ENCODE measurements at places on chromosomes 2 and 18. TPM values are rescaled to one million over a fixed set of nuclear protein-coding genes. Genes with fewer than 3 reads are reported as not detected.

Gene FBXO36
- total RNA-seq: 3.0 TPM

DNA sequence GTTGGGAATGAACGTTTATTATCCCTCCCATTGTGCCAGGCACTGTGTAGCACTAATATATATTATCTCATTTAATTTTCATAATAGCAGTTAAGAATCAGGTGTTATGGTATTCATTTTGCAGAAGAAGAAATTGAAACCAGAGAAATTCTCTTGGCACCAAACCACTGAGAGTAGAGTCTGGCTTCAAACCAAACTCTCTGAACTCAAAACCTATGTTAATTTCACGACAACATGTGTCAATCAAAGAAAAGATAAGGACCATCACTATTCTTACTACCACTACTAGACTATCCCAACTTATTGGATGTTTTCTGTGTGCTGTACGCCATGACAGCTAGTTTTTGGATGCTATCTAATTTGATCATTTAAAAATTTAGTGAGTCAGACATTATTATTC, 24.1 kb upstream of the ZEB2 start:
- no peak for DNase-seq

Gene OR6B2
- not detected for total RNA-seq

DNA sequence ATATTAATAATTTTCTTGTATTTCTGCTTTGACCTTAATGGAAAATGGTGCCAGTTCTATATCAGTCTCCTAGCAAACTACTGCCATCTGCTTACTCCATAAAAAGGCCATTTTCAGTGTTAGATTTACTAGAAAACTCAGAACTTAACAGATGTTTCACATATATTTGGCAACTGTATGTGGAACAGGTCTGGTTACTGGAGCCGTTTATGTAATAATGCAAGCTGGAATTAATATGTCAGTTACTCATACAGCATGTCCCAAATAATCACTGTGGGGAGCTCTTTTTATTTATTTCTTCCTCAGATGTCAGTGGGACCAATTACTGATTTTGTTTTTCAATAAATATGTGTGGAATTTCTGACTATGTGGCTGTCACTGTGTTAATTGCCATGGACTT, 1247.6 kb downstream of the CNTNAP5 start:
- no peak for DNase-seq

Gene SLC5A7
- not detected for total RNA-seq

Gene CKAP2L
- not detected for total RNA-seq

GRCh38 chr18:6882401-6882800, 152.9 kb downstream of the ARHGAP28 start:
- DNase-seq: no peak

GRCh38 chr18:5787936-5788335, 107.4 kb downstream of the TMEM200C start:
- no peak for DNase-seq

Gene PPM1G
- total RNA-seq: 56.7 TPM

Gene CDH2
- 0.71 TPM for total RNA-seq

GRCh38 chr2:159904959-159905305, 106.9 kb upstream of the CD302 start:
- DNase-seq: no peak

DNA sequence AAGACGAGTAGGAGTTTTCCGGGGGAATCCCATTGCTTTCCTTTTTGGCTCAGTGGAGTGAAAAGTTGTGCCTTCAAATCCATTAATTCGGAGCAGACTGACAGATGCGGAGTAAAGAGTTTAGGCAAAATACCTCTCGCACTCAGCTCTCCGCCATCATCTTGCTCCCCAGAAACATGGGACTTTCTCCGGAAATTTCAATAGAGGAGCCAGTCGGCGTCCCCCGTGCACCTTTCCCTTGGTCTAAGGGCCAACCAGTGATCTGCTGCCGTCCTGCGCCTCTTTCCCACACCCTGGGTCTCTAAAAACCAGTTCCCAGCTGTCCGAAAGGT, 318 bp downstream of the TYW5 start:
- no peak for DNase-seq

GRCh38 chr2:202689898-202690297, 55.1 kb downstream of the FAM117B start:
- no peak for DNase-seq

DNA sequence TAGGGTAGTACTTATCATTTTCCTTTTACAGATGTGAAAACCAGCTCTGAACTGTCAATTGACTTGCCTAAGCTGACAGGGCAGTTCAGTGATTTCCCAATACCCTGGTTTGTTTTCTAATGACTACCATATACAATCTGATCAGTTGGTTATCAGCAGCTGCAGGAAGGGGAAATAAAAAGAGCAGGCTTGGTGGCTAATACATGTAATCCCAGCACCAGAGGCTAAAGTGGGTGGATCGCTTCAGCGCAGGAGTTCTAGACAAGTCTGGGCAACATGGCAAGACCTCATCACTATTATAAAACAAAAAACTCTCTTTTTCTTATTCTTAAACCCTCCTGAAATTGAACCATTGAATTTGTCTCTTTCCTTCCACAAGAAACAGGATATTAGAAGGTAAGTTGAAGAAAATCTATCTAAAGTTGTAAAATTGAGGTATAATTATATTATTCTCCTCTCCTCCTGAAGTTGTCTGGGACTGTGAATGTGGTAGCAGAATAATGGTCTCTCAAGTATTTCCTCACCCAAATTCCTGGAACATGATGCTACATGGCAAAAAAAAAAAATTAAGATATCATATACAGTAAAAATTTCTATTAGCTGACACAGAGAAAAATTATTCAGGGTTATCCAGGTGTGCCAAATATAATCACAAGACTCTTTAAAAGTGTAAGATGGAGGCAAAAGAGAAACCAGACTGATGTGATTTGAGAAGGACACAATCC, 1441.6 kb downstream of the SUCLG1 start:
- no peak for DNase-seq

Gene TXNDC2
- total RNA-seq: 0.22 TPM

GRCh38 chr2:154386186-154386585, 312.3 kb upstream of the KCNJ3 start:
- no peak for DNase-seq

Gene HOXD9
- 6.1 TPM for total RNA-seq

Gene DNAJC5G
- not detected for total RNA-seq

- no peak for DNase-seq
Measured at GRCh38 chr2:46029332-46029811, 267.8 kb upstream of the EPAS1 start.

Gene DSG4
- total RNA-seq: not detected

Gene DUSP19
- total RNA-seq: 0.67 TPM

DNA sequence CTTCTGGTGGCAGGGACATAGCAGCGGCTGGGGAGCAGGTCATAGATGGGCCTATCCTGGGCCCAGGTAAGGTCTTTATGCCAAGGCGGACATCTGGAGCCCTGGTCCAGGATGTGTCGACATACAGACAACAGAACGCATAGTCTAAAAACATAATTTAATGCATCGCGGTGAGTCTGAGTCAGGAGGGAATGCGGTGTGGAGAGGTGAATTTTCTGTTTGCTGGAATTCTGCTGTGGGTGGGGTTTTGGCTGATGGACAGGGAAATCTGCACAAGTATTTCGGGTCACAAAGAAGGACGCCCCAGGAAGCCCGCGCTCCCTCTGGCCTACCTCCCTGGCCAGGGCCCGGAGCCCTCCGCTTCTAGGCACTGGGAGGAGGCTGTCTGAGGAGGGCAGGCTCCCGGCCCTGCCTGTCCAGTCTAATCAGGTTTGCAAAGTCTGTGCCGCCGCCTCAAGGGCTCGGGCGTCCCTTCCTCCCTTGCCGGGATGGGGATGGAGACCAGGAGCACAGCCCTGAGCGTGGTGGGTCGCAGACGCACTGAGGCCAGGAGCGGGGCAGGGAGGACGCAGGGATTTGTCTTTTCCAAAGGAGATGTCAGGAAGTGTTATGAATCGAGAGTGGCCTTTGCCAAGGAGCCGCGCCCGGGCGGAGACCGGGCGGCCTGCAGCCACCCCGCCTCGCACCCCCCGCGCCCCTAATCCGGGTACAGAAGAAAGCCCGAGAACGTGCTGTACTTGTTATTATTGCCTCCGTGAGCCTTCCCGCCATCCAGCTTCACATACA, 2.3 kb downstream of the C1QL2 start:
- no peak for DNase-seq

- DNase-seq: no peak
Measured at GRCh38 chr2:174004905-174005605, 39.9 kb upstream of the SP3 start.

- DNase-seq: peak; percentile 86
Measured at GRCh38 chr2:128784626-128785306, 466.1 kb upstream of the HS6ST1 start.

- DNase-seq: no peak
Measured at GRCh38 chr2:207933396-207934065, 91.8 kb downstream of the PLEKHM3 start.

- no peak for DNase-seq
Measured at GRCh38 chr2:105919826-105920225, 175.1 kb downstream of the NCK2 start.

DNA sequence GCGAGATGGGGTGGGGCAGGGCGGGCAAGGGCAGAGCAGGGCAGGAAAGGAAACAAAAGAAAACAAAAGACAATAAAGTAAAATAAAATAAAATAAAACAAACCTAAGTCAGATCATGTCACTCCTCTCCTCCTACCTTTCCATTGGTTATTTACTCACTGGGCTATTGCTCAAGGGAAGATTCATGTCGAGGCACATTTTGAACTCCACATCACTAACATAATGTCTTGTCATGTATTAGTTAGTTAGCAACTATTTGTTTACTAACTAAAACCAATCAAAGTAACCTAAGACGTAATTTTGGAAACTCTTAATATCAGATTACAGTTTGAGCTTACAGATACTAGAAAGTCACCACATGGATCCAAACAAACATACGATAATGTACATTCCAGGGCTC, 2.2 kb downstream of the C1D start:
- no peak for DNase-seq

DNA sequence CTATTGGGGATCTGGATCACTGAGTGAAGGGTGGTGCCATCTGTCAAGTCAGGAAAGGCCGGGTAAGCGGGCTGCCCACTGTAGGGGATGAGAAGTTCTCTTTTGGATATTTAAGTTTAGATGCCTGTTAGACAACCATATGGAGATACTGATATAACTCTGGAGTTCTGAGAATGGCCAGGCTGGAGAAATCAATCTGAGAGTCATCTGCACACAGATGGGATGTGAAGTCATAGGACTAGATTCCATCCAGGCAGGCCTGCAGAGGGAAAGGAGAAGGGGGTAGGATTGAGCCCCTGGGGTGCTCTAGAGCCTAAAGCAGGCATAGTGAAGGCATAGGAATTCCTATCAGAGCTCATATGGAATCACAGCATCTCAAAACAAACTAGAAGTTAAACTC, 30.1 kb downstream of the SPRED2 start:
- no peak for DNase-seq

Gene FTCDNL1
- 4.4 TPM for total RNA-seq

DNA sequence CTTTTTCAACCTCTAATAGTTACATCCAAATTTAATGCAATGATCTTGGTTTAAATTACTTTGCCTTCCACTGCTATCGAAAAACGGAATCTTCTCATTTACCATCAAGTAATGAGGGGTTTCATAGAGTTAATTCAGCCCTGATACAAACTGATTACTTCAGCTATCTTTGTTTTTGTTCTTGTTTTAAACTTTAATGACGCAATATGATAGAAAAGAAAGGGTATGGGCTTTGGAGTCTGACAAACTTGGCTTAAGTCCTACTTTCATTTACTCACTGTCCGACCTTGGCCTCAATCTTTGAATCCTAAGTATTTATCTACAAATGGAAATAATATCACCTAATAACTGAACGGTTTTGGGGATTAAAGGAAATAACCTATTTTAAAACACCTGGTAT, 16.1 kb downstream of the ADAM17 start:
- DNase-seq: no peak

Gene TRABD2A
- total RNA-seq: 6.3 TPM

- DNase-seq: no peak
Measured at GRCh38 chr18:6270771-6271216, 143.9 kb downstream of the L3MBTL4 start.

DNA sequence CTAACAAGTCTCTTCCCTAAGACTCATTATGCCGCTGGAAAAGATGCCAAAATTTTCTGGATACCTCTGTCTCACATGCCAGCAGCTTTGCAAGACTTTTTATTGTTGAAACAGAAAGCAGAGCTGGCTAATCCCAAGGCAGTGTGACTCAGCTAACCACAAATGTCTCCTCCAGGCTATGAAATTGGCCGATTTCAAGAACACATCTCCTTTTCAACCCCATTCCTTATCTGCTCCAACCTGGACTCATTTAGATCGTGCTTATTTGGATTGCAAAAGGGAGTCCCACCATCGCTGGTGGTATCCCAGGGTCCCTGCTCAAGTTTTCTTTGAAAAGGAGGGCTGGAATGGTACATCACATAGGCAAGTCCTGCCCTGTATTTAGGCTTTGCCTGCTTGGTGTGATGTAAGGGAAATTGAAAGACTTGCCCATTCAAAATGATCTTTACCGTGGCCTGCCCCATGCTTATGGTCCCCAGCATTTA, 26.3 kb downstream of the DHRS9 start:
- DNase-seq: no peak

DNA sequence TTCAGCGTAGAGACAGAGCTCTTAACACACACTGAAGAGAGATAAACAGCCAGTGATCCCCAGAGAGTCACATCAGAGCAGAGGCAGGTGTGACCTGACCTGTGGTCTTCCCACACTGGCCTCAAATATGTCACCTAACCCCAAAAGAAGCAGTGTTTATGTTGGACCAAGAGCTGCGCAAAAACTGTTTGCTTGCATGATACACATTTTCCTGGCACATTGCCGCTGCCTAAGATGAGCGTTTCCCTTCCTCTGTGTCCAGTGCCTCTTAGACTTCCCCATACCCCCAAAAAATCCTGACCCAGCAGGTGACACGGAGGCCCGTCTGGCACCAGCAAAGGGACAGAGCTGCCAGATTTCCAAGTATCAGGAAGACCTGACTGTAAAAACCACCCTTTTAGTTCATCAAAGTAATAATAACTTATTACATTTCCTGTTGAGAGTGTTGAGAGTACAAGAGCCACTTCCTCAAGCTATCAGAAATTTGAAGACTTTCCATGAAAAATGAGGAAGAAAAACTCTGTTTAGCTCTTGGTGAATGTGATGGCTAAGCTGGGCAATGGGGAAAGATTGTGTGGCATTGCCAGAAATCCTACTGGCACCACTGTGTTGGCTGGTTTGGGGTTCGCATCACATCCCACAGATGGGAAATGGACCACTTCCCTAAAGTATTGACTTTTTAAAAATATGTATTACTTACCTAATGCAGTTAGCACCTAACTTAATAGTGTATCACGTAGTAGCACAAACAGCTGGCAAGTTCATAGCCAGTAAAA, 6.7 kb downstream of the TNFRSF11A start:
- no peak for DNase-seq

Gene HMSD
- not detected for total RNA-seq

DNA sequence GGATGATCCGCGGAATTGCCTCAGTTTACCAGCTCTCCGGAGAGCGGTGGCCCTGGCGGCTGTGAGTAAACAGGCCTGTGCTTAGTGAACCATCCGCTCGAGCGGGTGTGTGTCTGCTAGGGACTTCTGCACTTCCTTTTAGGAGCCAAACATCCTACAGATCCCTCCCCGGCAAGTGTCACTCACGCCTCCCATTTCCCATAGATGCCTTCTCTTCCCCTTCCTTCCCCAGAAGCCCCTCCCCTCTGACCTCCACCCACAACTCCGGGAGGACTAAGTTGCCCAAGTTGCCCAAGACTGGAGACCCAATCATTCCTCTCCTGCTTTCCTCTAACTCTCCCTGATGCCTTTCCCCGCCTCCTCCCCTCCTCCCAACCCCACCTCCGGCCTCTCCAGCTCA, 2.9 kb downstream of the C1QL2 start:
- no peak for DNase-seq

Gene MYO3B
- total RNA-seq: not detected

Gene KCNIP3
- total RNA-seq: 3.8 TPM
